ENCODE measurements at places on chromosomes 6 and 20. TPM values are rescaled to one million over a fixed set of nuclear protein-coding genes. Genes with fewer than 3 reads are reported as not detected.

The GGTLC1 gene
- not detected for total RNA-seq

The AP5S1 gene
- total RNA-seq = 8.9 TPM

The DEFB124 gene
- total RNA-seq = not detected

The FRK gene
- total RNA-seq = 1.6 TPM
